Esophagus squamous epithelium (tissue), 5 donors: ENCODE measurements at places on chromosomes 5 and 9.

DNA sequence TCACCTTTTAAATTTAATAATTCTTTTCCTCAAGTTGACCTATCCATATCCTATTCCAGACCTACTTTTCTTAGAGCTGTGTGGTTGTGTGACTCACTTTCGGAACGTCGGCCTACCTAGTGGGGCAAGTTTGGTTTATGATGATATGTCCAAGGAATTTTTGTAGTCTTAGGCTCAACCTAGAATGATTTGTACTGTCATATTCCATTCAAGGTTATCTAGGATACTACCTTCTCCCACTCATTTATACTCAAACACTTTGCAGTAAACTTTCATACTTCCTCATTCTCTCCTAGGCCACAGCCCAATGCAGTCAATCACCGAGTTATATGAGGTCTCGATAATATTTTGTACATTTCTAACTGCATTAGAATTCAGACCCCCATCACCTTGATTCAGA, 61.9 kb downstream of the PIK3R1 start:
- H3K27me3 ChIP-seq, result no peaks in the 10 kb centered on the region
- DNase-seq, result no peak
- peaks cover 98% of the 10 kb centered on the region for H3K36me3 ChIP-seq
- no peak overlapping the region for H3K4me3 ChIP-seq
- H3K27ac ChIP-seq, result no peak overlapping the region

DNA sequence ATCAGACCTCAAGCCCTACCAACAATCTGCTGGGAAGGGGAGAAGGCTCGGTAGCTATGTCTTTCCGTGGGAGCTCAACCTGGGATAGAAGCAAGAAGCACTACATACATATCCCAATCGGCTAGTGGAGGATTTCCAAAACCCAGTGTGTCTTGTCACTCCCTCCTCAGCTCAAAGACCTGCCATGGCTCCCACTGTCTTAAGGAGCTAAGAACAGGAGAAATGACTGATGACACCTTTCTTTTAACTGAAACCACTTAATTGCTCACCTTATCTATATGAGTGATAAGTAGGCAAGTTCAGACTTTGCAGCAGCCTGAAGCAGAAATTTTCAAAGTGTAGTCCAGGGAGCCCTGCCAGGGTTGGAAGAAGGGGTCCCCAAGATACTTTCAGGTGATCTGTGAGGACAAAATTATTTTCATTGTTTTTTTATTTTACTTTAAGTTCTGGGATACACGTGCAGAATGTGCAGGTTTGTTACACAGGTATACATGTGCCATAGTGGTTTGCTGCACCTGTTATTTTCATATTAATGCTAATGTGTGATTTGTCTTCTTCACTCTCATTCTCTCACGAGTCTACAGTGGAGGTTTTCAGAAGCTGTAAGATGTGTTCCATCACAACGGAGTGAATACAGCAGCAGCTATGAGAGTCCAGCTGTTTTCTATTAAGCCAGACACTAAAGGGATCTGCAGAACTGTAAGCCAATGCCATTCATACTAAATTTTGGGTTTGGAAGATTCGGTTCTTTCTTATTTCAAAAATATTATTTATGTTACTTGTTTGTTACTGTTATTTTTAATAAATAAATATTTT, 41.4 kb downstream of the PAX5 start:
- H3K4me1 ChIP-seq, result peaks cover 2% of the 10 kb centered on the region
- H3K36me3 ChIP-seq, result no peaks in the 10 kb centered on the region

- no peaks in the 10 kb centered on the region for H3K36me3 ChIP-seq
- H3K4me1 ChIP-seq, result peaks cover 5% of the 10 kb centered on the region
- no peak overlapping the region for H3K27ac ChIP-seq
- H3K27me3 ChIP-seq, result no peaks in the 10 kb centered on the region
Observed at GRCh38 chr9:129206905-129207304, 28.8 kb upstream of the IER5L start.

GRCh38 chr5:91361055-91361701, 21.9 kb downstream of the ARRDC3 start:
- H3K4me1 ChIP-seq, result peaks cover 6% of the 10 kb centered on the region
- no peak for DNase-seq
- H3K27me3 ChIP-seq, result no peaks in the 10 kb centered on the region
- H3K27ac ChIP-seq, result no peak overlapping the region
- no peak overlapping the region for H3K4me3 ChIP-seq

DNA sequence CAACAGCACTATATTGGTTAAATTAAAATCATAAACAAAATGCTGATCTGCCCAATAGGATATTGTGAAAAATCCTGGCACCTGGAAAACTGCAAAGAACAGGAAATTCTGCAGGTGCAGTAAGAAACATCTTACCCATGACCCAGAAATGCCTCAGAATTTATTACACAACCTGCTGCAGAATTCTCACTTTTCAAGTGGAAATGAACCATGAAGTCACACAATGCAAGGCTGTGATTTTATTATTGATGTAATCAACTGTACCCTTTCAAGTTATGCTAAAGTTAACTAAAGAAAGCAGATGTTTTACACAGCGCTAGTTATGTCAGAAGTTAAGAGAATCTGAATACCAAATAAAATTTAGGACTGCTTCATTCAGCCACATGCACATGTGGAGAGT, 6.0 kb downstream of the STRBP start:
- H3K27ac ChIP-seq, result no peak overlapping the region
- peaks cover 7% of the 10 kb centered on the region for H3K4me1 ChIP-seq

GRCh38 chr5:56918054-56918453, 8.7 kb downstream of the SETD9 start:
- H3K27me3 ChIP-seq, result no peaks in the 10 kb centered on the region
- DNase-seq, result no peak
- H3K4me3 ChIP-seq, result no peak overlapping the region
- no peak overlapping the region for H3K27ac ChIP-seq

- no peak overlapping the region for H3K4me3 ChIP-seq
- H3K36me3 ChIP-seq, result peaks cover 55% of the 10 kb centered on the region
- no peak overlapping the region for H3K27ac ChIP-seq
- DNase-seq, result no peak
- H3K27me3 ChIP-seq, result no peaks in the 10 kb centered on the region
Observed at GRCh38 chr5:179612577-179613459, 10.7 kb downstream of the HNRNPH1 start.

DNA sequence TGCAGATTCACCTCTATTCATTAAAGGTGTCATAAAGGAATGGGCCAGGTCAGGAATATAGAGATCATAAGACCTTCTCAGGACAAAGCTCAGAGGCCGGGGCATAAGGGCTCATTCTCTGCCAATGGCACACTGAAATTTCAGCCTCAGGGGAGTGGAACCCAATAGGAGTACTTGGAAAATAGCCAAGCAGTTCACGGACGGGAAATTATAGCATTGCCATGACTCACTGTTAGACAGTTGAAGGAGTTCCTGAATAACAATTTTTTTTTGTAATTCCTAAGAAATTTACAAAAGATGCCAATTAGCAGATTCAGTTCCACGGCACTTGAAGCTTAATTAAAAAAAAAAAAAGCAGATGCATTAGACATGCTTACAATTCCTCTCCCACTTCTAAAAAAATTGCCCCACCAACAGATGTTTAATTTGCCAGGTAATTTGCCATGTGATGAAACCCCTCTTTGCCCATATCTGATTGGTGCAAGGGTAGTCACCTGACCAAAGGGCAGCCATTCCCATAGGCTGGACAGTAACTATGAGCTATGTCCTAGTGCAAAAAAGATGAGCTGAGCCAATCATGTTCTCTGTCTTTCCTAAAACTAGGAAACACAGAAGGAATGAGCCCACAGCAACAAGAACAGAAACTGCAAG, 58.6 kb downstream of the PTCD2 start:
- no peak overlapping the region for H3K27ac ChIP-seq
- peaks cover 44% of the 10 kb centered on the region for H3K4me1 ChIP-seq
- DNase-seq, result no peak
- H3K27me3 ChIP-seq, result no peaks in the 10 kb centered on the region
- H3K4me3 ChIP-seq, result no peak overlapping the region

DNA sequence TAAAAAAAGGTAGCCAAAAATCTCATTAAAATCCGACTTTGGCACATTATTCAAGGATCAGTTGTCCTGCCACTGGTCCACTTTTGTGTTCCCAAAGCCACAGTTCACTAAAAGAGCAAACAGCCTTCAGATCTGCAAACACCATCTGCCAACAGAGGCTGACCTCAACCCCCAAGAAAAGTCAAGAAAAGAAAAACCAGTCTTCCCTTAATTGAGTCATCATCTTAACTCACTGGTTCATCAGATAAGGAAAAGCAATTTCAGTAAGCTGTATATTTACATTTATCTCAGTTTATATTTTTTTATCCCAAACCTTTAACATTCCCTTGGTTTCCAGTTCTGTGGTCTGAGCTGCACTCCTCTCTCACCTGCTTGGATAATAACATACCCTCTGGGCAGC, 21.2 kb downstream of the RASEF start:
- no peaks in the 10 kb centered on the region for H3K27me3 ChIP-seq
- H3K4me3 ChIP-seq, result no peak overlapping the region
- no peak for DNase-seq
- no peak overlapping the region for H3K27ac ChIP-seq
- H3K36me3 ChIP-seq, result no peaks in the 10 kb centered on the region

GRCh38 chr9:82436475-82436874, 447.9 kb downstream of the SPATA31D1 start:
- no peak for DNase-seq
- no peak overlapping the region for H3K27ac ChIP-seq
- no peaks in the 10 kb centered on the region for H3K27me3 ChIP-seq
- H3K36me3 ChIP-seq, result no peaks in the 10 kb centered on the region
- H3K4me3 ChIP-seq, result no peak overlapping the region
- no peaks in the 10 kb centered on the region for H3K4me1 ChIP-seq
